ENCODE measurements at places on chromosomes 6 and 20. TPM values are rescaled to one million over a fixed set of nuclear protein-coding genes. Genes with fewer than 3 reads are reported as not detected.

- no peak for DNase-seq
Observed at GRCh38 chr6:168387911-168388310, 53.1 kb upstream of the SMOC2 start.

GRCh38 chr6:11058406-11058805 lies 14.3 kb upstream of the ELOVL2 start:
- DNase-seq = no peak

- DNase-seq = no peak
Observed at GRCh38 chr20:44291754-44292153, 19.2 kb downstream of the FITM2 start.

DNA sequence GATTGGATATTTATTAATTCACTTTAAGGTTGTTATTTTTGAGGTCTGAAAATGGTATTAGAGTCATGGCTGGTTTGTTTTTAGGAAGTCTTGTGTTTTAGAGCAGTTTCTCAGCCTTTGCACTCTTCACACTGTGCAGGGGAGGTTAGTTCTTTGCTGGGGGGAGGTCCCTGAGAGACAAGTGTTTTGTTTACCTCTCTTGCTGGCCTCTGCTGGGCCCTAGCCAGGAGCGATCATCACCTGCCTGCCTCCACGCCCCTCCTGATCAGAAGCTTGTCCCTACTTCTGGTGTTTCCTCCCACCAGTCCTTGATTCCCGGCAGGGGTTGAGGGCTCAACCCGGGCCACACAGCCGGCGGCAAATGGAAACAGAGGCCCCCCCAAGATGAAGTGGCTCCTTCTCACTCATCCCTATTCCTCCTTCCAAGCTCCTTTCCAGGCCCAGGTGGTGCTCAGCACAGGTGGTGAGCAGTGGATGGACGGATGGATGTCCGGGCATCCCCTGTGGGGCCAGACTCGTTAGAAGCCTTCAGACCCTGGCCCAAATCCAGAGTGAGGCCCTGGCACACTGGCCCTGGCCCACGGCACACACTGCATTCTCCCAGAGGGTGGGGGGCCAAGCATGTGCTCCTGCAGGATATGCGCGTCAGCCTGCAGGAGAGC lies 51.3 kb downstream of the GRM4 start:
- no peak for DNase-seq

- DNase-seq = no peak
Observed at GRCh38 chr20:47665221-47665991, 119.9 kb downstream of the SULF2 start.

FAM83B gene
- polyA plus RNA-seq = 11.1 TPM

TRIM10 gene
- 0.29 TPM for polyA plus RNA-seq
